Left lung (tissue), 14 donors: ENCODE measurements at places on chromosomes 7 and 10. TPM values are rescaled to one million over a fixed set of nuclear protein-coding genes. Genes with fewer than 3 reads are reported as not detected.
A peak's percentile ranks its signal among the peaks of the same experiment; 100 is the strongest.

DNA sequence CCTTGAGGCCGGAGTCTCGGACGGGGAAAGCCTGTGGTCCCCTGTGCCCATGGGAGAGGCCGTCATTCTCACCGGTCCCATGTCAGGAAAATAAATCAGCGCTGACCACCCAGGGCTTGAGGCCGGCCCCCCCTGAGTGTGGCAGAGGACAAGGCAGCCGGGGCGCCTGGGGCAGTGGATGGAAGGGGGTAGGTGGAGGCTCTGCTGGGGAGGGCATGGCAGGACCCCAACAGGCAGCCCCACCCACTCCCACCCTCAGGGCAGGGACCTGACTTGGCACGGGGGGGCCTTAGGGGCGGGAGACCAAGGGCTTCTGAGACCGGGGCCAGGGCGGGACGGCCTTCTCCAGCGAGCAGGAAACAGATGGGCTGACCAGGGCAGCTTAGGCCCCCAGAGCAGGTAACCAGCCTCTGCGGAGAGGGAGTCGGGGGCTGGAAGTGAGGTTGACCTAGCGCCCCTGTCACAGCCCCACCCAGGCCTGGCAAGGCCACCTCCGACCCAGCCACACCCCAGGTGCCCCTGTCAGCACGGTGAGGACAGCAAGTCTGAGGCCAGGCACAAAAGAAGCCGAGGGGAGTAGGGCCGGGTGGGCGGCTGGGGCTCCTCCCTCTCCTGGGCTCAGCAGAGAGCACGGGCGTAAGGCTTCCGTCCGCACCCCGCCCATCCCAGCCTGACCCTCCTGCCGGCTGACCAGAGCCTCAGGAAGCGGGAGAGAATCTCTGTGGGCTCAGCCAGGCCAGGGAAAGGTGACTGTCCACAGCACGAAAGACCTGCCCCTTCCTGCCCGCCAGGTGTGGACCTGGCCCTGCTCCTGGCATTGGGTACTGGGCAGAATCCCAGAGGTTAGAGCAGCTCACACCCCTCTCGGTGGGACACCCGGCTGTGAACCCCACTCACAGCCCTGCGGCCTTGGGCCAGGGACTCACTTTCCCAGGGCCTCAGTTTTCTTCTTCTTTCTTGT lies 87.4 kb downstream of the FOXL3 start:
- no peak overlapping the region for H3K27ac ChIP-seq
- H3K36me3 ChIP-seq: no peaks in the 10 kb centered on the region
- peaks cover 59% of the 10 kb centered on the region for H3K27me3 ChIP-seq
- peak; percentile 66 for DNase-seq
- peaks cover 19% of the 10 kb centered on the region for H3K4me1 ChIP-seq

DNA sequence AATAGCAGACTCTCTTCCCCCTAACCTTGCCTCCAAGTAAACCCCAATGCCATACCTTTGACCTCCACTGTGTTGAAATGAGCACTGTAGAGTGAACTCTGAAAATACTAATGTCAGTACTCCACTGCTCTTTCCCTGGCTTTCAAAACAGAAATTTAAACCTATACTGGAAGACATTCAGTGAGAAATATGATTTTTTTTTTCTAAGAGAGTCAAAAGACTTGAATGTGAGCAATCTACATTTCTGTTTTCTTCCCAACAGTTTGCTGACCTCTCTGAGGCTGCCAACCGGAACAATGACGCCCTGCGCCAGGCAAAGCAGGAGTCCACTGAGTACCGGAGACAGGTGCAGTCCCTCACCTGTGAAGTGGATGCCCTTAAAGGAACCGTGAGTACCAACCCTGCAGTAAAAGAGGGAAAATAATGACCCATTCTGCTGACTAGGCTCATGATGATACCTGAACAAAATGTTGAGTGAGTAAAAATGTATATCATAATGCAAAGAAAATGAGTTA lies 6.4 kb downstream of the VIM start:
- H3K27me3 ChIP-seq: no peaks in the 10 kb centered on the region
- peak overlapping the region; percentile 7 for H3K4me3 ChIP-seq
- peaks cover 81% of the 10 kb centered on the region for H3K36me3 ChIP-seq

Gene DPP6
- 0.29 TPM for total RNA-seq

Gene C7orf33
- total RNA-seq: not detected
